ENCODE measurements at places on chromosomes 11 and 22.

DNA sequence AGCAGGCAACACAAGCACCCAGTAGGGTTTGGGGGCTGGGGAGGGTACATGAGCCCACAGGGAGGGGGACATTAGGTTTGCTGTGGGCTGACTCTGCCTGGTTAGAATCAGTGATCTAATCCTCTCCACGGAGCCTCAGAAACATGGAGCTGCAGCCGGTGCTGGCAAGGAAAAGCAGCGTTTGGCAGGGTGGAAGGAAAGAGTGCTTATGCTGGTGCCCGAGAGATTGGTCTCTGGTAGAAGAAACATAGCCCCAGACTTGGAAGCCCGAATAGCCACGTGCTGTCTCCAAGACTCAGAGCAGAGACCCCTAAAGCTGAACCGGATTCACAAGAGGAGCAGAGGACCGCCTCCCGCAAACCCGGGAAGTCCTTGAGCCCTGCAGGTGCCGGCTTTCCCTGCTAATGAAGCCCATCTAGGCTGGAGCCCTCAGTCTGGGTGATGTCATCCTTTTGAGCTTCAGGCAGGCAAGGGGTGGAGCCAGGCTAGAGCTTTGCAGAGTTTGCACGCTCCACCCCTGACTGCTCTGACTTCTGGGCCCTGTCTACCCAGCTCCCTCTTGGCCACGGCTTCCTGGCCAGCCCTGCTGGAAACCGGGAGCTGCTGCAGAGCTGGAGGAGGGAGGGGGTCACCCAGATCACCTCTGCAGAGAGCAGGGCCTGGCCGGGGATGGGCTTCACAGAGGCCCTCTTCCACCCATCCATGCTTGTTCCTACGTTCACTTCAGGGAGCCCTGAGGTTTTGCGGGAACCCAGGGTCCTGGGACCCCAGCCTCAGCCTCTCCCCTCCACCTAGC lies 35.0 kb upstream of the JAM3 start:
- DNase-seq, result peak; percentile 59

DNA sequence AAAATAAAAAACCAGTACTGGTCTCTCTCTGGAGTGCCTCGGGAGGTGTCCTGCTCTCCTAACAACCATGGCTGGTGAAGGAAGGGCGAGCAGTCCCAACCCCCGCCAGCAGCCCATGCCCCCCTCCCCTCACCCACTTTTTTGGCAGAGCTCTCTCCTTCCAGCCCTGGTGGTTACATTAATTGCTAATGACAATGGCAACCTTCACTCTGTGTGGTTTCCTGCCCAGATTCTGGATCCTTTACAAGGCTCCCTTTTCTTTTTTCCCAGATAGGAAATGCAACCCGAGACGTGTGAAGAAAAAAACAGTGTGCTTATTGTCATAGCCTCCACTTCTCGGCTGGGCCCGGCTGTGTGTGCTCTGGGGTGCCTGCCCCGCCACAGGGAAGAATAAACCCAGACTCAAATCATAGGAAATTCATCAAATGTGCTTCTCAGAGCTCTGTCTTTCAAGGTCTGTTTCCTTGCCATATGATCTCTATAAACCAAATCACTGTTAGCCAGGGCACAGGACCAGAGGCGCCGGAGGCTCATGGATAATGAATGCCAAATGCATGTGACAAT lies 513.0 kb downstream of the SOX6 start:
- DNase-seq, result no peak

- no peak for DNase-seq
These were observed 630.2 kb downstream of the BRD1 start for GRCh38 chr22:49197505-49197904.

DNA sequence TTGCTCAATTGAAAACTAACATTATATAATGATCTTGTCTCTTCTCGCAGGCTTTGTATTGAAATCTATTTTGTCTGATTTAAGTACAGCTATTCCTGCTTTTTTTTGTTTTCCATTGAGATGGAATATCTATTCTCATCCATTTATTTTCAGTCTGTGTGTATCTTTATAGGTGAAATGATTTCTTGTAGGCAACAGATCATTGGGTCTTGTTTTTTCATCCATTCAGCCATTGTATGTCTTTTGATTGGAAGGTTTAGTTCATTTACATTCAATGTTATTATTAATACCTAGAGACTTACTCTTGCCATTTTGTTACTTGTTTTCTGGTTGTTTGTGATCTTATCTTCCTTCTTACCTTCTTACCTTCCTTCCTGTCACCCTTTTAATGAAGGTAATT lies 77.8 kb upstream of the TRPC6 start:
- DNase-seq, result no peak

- DNase-seq, result no peak
These were observed 28.2 kb downstream of the PHLDB1 start for GRCh38 chr11:118635642-118636041.

GRCh38 chr11:121964591-121964990 lies 151.4 kb downstream of the BLID start:
- DNase-seq, result no peak

DNA sequence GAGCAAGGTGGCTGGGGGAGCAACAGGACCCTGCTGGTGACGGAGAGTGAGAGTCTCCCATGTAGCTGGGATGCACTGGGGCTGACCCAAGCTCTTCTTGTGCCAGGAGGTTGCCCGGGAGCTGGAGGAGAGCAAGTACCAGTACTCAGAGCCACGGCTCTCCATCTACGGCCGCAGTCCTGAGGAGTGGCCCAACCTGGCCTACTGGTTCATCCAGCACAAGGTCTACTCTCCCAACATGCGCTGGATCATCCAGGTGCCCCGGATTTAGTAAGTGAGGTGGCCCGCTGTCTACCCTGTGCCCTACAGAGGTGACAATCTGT lies 40.4 kb downstream of the AMPD3 start:
- peak; percentile 2 for DNase-seq

- DNase-seq, result no peak
These were observed 874 bp downstream of the ZFTA start for GRCh38 chr11:63767565-63768236.

GRCh38 chr22:17672417-17672991 lies 33.9 kb downstream of the BCL2L13 start:
- no peak for DNase-seq

GRCh38 chr11:68532727-68533369 lies 72.3 kb downstream of the PPP6R3 start:
- DNase-seq, result no peak

Data from D721Med (cell line).